NCI-H2171 (cell line): ENCODE measurements at places on chromosomes 16 and 17.

- DNase-seq: no peak
Measured at GRCh38 chr17:19365833-19366636, 3.5 kb upstream of the B9D1 start.

DNA sequence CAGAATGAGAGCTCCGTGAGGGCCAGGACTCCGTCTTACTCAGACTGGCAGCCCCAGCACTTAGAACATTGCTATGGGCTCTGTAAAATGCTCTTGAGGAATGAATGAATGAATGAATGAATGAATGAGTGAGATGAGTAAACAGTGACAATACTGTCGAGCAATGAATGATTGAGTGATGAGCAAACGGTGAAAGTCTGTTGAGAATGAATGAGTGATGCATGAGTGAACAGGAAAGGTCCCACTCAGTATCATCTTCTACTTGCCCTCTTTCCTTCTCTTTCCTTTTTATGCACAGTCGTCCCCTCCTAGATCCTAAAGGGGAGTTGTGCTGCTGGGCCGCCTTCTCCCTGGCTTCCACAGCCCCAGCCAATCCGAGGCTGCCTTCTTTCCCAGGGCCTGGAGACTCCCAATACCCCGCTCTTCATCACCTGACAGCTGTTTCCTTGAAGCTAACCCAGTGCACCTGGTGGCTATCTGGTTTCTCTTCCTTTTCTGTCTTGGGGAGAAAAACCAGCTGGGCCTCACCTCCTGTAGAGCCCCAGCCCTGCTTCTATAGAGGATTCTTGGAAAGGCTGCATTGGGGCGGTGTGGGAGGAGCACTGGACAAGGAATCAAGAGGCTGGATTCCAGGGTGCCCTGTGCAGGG, 32.7 kb upstream of the CACNG1 start:
- DNase-seq: peak; percentile 16

DNA sequence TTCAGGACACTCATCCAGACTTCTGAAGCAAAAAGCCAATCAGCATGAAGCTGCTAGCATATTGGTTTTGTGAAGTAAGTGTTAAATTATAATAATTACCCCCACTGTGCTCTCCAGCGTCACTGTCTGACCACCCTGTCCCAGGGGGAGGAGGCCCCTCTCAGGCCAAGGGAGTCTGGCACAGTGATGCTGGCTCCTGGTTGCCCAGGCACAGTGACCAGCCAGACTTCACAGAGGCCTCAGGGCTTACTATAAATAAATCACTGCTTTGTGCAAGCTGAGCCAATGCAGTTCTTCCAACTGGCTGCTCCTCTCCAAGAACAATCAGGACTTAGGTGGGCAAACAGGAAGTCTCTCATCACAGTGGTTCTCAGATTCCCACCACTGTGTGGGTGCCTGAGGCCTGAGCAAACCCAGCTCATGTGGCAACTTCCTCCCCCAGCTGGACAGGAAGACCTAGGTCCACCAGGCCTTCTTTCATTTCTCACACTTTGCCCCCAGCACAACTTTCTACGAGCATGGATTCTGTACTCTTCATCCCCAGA, 1.7 kb upstream of the DBNDD1 start:
- no peak for DNase-seq

DNA sequence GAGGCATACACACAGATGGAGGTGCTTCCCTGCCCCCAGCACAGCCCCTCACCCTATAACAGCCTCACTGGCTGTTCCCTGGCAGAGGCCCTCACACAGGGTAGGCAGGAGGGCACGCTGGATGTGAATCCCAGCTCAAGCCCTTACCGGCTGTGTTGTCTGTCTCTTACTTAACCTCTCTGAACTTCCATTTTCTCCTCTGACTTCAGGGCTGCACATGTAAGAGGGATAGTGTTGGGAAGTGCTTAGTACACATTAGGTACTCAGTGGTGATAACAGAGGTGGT, 24.6 kb upstream of the EIF1 start:
- DNase-seq: no peak

DNA sequence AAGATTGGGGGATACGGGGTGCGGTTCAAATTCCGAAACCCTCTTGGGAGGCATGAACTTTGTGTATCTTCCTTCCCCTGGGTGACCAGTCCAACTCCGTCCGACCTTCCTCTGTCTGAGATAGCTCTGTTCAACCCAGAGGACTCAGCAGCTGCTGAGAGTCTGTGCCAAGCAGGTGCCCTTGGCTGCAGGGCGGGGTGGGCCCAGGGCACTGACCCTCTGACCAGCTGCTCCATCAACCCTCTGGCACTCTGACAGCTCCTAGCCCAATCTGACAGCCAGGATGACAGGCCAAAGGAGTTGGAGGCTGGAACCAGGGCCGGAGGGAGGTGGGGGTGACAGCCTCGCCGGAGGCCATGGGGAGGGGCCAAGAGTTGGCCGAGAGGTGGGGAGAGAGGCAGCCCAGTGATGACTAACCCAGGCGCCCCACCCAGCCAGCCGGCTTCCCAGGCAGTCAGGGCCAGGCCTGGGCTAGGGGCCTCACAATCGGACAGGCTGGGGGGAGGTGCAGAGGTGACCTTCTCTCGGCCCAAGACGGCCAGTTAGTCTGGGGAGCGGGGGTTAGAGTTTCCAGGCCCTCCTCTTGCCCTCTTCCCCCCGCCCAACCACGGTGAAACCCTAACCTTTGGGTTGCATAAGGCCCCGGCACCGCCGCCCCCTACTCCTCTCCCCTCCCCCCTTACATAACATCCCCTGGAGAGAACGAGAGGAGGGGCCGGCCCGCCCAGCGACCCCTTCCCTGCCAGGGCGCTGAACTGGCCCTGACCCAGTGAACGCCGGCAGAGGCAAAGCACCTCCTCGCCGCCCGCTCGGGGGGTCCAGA, 5.0 kb upstream of the TLCD2 start:
- DNase-seq: no peak

- DNase-seq: no peak
Measured at GRCh38 chr17:60744355-60744966, 66.8 kb downstream of the BCAS3 start.

DNA sequence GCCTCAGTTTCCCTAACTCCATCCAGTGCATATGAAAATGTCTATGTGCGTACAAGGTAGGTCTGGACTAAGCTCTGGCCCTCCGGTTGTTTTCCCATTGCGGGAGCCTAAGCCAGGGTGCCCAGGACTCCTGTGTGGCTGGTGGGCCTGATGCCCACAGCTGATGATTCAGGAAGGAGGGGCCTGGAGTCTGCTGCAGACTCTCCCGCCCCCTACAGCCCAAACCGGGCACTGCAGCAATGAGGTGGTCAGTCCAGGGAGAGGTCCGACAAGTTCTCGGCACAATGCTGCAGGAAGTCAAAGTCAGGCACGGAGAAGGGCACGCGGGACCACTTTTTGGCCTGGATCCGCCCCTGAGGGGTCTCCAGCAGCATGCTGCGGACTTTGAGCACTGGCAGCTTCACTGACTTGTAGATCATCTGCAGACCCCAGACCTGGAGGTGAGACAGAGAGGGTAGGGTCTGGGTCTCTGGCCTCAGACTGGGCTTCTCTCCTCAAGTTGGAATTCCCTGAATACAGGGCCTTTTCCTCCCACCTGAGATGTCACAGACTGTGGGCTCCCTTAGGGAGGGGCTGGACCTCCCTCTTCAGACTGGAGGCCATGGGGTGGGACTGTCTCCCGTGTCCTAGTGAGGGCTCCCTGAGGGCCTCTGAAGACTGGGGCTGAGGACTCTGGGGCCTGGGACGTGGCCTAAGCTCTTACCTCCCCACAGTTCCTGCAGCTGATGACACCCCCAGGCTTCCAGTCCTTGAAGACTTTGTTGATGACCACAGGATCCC, 3.4 kb upstream of the ZNF385C start:
- DNase-seq: no peak

DNA sequence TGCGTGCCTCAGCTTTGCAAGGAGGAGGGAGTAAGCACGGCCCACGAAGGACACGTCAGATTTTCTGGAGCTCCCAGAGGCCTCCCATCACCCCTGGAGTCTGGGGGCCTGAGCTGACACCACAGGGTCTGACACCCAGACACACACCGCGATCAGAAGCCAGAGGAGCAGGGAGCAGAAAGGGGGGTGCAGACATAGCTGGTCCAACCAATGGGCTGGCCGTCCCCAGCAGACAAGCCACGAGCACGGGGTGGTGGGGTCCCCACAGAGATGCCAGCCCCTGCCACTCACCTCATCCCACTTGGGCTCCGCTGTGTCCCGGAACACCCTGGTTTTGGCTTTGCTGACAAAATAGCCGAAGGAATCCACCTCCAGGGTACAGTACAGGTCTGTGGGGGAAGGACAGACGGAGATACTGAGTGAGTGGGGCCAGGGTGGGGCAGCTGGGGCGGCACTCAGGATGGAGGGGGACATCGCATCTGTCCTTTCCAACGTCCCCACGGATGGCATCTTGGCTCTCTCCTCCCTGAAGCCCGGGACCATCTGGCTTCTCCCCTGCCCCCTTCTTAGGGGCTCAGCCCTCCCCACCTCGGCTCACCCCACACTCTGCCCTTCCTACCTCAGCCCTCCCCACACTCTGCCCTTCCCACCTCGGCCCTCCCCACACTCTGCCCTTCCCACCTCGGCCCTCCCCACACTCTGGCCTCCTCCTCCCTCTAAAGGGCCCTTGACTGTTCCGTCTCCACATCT, 53.5 kb downstream of the TIMM22 start:
- no peak for DNase-seq
